ENCODE measurements at places on chromosomes 7 and 10.

- no peak for DNase-seq
Observed at GRCh38 chr10:10658172-10658785, 359.4 kb upstream of the CELF2 start.

GRCh38 chr10:486206-486605 is 203.3 kb downstream of the DIP2C start:
- DNase-seq = no peak

GRCh38 chr7:128831994-128832879 is 2.0 kb downstream of the FLNC start:
- no peak for DNase-seq

GRCh38 chr10:63430999-63431356 is 34.8 kb downstream of the JMJD1C start:
- no peak for DNase-seq

- DNase-seq = no peak
Observed at GRCh38 chr10:69896606-69897231, 95.0 kb downstream of the COL13A1 start.

GRCh38 chr7:69428089-69428488 is 170.2 kb upstream of the AUTS2 start:
- no peak for DNase-seq

DNA sequence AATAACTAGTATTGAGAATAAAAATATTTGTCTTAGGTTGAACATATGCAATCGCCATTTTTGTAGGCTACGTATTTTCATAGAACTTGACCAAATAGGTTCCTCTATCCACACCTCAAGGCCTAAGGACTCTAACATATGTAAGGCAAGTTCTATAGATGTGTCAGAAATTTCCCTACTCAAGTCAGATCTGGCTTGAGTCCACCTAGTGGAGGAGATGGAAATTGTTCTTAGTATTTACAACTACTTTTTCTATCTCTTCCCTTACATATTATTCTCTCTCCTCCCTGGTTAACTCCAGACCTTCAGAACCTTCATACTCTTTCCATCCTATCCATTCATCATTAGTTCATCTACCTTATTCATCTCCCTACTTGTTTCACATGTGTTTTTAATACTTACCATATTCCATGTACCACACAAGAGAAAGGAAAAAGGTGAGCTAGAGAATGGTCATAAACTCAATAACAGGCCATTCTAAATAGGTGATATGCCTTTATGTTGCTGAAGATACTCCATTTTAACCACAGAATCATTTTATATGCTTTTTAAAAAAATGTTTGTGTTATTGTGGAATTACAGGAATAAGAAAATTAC is 174.5 kb upstream of the HDAC9 start:
- DNase-seq = no peak

DNA sequence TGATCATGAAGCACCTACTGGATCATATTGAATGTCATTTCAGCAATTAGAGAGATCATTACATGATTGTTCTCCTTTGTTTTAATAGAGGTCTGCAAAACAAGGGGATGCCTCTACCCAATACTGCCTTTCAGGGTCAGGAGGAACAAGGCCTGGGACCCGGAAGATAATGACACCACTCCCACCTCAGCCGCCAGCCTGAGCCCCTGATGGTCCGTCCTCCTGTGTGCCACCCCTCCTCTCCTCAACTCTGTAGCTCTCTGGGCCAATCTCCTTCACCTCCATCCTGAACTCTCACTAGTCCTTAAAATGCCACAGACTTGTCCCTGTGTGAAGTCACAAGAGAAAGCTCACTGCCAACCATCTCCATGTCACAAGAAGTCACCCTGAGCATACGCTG is 38.0 kb downstream of the KCNMA1 start:
- no peak for DNase-seq

Measured in activated CD8-positive, alpha-beta memory T cell treated with anti-CD3 and anti-CD28 coated beads for 1 hour (primary cell).